T-helper 2 cell (primary cell): ENCODE measurements at places on chromosomes 7 and 10.
A peak's percentile ranks its signal among the peaks of the same experiment; 100 is the strongest.

DNA sequence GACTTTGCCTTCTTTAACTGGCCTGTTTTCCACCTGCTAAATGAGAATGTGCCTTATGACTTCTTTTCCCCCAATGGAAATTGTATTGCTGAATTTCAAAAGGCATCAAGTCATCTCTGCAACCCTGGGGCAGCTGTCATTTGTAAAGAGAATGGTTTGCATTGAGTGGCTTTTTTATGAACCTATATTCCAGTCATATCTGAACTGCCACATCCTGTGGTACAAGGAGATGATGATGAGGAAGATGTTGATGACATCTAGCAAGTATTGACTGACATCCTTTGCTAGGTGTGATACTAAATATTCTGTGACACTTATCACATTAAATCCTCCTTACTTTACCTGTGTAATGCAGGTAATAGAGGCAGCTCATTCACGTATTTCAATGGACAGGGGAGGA is 88.3 kb upstream of the KIAA1217 start:
- peak; percentile 65 for DNase-seq

GRCh38 chr10:25017154-25017590 is 760 bp downstream of the THNSL1 start:
- DNase-seq, result no peak

- no peak for DNase-seq
These were observed 66.6 kb upstream of the NOBOX start for GRCh38 chr7:144470078-144470477.

GRCh38 chr7:16455591-16455990 is 9.9 kb downstream of the SOSTDC1 start:
- DNase-seq, result no peak

DNA sequence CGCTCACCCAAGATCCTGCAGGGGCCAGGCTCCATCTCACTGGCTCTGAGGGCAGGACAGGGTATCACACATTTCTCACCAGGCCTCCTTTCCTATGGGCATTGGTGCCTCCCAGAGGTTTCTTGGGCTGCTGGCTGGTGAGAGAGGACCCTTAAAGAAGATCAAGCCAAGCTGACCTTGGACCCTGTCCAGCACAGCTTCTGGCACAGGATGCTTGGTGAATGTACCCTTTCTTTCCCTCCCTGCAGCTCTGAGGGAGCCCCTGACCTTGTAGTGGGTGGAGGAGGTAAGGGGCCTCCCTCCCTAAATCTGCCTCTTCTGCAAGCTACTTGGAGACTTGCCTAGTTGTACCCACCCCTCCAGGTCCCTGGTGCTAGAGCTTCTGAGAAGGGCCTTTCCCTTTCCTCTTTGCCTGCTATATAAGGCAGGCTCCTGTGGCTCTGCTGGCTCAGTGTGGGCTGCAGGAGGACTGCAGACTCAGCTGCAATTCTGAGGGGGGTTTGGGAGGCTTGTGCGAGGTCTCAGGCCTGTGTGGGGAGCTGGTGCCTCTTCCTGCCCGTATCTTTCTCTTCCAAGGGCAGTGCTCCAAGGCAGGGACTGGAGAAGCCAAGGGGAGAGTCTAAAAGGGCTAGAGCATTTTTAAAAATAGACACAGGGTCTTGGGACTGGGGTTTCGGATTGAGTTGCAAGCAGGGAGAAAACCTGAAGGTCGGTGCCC is 11.7 kb upstream of the TRIM8 start:
- no peak for DNase-seq

GRCh38 chr10:118669835-118670234 is 74.4 kb upstream of the PRLHR start:
- no peak for DNase-seq

DNA sequence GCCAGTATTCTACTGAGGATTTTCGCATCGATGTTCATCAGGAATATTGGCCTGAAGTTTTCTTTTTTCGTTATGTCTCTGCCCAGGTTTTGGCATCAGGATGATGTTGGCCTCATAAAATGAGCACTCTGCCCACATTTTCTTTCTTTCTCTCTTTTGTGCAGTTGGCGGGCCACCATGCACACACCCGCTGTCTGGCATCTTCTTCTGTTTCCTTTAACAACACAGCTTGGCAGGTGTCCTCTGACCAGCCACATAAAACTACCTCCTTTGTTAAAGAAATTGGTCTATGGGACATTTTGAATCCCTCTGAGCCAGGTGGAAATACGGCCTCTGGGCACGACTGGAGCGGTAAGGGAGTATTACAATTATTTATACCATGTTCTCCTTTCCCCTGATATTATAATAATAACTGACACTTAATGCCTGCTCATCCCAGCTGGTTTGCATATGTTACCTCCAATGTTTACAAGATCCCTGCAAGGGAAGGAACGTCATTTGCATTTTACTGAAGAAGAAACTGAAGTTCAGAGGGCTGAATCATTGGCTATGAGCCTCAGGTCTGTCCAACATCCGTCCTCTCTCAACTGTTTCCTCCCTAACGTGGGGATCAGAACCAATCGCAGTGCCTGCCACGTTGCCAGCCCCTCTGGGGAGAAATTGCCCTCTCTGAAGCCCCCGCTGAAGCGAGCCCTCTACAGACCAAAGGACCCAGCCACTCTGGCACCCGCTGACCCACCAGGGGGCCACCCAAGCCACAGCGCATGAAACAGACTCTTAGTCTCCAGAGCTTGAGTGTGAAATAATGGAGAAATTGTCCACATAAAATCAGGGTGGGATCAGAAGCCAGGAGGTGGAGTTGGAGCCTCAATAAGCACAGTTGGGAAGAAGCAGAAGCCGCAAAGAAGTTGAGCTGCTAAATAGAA is 125.0 kb upstream of the FOXK1 start:
- DNase-seq, result no peak

DNA sequence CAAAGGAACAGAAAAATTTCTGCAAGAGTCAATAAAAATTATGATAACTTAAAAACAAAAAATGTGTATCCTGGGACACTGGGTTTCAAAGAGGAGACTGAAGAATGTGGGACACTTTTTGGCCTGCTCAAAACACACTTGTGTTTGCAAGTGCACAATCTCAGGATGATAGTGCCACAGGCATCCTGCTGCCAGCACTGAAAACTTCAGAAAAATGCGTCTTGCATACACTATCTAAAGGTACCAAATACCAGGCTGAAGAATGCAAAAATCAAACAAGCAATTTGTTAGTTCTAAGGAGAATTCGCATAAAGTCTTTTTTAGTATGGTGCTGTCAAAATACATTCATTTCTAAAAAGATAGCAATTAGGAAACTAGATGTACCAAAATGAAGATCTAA is 38.1 kb downstream of the WASL start:
- peak; percentile 6 for DNase-seq

DNA sequence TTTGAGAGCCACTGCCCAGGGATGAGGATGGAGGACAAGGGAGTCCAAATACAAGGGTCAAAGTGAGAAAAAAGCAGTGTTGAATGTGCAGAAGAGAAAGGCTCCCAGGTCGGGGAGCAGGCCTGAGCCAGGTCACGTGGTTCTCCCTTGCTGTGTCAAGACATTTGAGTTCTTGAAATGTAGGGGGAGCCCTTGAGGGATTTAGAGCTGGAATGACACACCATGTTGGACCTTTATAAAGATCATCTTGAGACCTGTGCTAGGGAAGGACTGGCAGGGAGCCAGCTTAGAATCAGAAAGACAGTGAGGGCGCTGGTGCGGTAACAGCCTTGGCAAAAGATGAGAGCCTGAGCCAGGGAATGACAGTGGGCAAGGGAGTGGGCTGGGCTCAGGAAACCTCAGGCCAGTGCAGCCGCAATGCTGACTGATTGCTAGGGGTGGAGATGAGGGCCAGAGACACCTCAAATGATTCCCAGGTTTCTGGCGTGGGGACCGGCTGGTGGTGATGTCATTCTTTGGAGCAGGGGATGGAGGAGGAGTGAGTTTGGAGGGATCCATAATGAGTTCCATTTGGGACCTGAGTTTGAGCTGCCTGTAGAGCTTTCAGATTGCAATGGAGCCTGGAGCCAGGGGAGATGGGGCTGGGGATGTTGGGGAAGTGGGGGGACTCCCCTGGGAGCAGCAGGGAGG is 120.1 kb downstream of the PTPN20 start:
- DNase-seq, result no peak

DNA sequence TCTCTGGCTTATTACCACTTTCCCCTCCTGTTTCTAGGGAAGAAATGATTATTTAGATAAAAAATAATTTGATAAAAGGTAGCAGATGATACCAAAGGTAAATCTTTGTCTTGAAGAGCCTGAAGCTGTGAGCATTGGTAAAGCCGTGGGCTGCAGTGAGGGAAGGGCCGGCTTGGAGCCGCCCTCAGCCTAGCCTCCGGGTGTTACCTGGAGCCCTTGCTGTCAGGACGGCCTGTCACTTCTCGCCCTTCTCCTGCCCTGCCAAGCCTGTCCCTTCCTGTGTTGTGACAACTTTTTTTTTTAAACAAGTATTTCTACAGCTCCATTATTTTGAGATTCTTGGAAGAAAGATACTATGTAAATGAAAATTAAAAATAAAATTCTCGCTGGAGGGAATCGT is 7.0 kb downstream of the CUX1 start:
- DNase-seq, result no peak

GRCh38 chr7:90761584-90761983 is 165.5 kb downstream of the CDK14 start:
- DNase-seq, result no peak

DNA sequence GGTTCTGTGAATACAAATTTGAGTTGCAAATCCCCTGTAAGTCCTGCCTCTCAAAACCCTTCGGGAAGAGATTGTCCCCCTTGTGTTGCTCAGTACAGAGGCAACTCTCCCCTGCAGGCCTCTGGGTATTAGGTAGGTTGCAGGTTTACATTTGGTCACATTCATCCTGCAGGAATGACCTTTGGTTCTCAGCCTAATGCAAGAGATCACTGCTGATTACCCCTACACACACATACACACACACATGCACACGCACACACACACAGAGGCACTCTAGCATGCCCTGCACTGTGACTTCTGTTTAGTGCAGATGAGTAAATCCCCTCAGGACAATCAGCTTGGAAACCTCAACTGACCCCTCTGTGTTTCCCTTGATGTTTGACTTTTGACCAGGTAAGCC is 69.2 kb downstream of the C10orf67 start:
- DNase-seq, result no peak

- no peak for DNase-seq
These were observed 28.7 kb upstream of the CD36 start for GRCh38 chr7:80609751-80610150.

DNA sequence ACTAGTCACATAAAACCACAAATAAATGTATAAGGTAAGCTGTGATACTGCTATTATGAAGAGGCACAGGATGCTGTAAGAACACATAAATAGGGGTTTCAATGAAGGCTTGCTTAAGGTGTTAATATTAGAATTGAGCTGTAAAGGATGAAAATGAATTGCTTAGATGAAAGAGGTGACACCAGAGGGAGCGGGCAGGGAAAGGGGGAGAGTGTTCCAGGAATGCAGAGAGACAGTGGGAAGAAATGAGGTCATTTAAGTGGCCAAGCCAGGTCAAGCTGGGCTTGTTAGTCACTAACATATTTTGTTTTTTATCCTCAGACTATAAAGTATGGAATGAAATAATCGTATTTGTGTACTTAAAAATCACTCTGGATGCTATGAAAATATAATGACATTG is 193.5 kb downstream of the NRG3 start:
- no peak for DNase-seq

DNA sequence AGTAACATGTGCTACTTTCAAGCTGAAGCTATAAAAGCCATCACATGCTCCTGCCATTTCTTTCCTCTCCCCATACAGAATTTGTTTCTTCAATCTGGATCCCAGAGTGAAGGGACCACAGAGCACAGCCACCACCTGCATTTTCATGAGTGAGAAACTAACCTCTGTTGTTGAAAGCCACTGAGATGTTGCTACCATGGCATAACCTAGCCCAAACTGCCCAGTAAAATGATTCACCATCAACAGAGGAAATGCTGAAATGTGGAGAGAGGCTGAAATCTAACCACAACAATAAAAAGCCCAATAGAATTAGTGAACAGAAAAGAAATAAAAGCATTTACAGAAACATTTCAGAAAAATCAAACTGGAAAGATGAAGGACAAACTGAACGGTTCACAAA is 125.2 kb downstream of the AMPH start:
- no peak for DNase-seq

DNA sequence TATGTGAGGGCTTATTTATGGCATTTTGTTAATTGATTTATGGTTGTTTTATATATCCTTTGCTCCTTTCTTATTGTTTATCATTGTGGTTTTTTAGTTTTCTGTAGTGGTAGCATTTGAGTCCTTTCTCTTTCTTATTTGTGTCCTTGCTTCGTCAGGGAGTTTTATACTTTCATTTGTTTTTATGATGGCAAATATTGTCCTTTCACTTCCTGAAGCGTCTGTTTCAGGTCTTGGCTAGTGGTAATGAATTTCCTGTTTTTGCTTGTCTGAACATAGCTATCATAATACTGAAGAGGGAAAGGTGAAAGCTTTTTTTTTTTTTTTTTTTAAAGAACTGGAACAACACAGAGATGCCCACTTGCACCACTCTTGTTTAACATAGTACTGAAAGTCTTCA is 228.2 kb downstream of the ATRNL1 start:
- no peak for DNase-seq

GRCh38 chr7:117011419-117012260 is 58.3 kb downstream of the ST7 start:
- DNase-seq, result no peak

DNA sequence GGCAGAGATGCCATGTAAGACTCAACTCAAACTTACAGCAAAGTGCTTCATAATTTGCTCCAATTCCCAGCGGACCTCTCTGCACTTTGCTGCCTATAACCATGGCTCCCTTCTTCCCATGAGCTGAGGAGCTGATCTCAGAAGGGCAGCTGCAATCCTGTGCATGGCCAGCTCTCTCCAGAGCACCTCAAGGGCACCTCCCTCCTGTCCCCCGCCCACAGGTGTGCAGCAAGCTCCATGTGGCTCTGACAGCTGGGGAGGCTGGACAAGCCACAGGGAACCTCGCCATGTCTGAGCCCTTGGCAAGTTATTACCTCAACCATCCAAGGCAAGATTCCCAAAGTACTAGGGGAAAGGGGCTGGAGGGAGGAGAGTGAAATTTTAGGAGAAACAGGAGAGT is 61.1 kb upstream of the DDC start:
- DNase-seq, result no peak
